Omental fat pad (tissue), 4 donors: ENCODE measurements at places on chromosomes 4 and X.

DNA sequence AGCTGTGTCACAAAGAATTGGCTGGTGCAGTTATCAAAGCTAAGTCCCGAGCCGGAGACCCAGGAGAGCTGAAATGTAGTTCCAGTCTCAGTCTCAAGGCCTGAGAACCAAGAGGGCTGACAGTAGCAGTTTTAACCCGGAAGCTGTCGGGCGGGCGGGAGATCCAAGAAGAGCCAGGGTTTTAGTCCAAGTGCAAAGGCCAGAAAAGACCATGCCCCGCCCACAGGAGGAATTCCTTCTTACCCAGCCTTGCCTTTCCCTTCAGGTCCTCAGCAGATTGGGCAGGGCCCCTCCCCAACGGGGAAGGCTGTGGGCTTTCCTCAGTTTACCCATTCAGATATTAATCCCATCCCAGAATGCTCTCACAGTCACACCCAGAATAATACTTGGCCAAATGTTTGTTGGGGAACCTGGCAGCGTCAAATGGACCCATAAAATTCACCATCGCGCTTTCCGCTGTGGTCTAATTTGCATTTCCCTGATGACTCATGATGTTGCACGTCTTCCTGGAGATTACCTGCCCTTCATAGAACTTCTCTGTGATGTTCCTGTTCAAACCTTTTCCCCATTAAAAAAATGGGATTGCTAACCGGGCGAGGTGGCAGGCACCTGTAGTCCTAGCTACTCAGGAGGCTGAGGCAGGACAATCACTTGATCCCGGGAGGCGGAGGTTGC is 16.2 kb downstream of the MAEA start:
- DNase-seq = no peak

DNA sequence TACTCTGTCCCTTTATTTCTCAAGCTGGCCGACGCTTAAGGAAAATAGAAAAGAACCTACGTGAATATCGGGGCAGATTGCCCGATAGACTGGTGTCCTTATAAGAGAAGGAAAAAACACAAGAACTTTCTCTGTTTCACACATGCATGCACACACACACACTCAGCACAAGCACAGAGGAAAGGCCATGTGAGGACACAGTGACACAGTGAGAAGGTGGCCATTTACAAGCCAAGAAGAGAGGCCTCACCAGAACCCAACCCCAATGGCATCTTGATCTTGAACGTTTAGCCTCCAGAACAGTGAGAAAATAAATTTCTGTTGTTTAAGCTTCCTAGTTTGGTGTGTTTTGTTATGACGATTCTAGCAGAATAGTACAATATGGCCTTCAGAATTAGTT is 37.0 kb downstream of the SPRY1 start:
- DNase-seq = no peak

DNA sequence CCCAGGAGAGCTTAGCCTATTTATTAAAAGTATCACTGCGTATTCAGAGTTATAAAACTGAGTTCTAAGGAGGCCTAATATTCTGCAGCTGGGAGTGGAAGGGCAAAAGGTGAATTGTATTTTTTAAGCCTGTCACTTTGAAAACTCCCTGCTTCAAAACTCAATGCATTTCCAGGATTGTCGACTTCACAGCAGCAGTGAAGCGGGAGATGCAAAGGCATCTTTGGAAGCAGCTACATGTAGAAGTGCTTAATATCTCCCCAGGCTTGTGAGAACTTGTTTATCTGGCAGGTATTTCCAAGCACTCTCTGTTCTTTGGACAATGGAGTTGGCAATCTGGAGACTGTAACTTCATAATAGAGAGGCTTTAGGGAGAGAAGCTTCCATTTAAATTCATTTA is 717.5 kb upstream of the SLIT2 start:
- no peak for DNase-seq

GRCh38 chr4:152634110-152634760 is 45.6 kb downstream of the TMEM154 start:
- DNase-seq = no peak

- no peak for DNase-seq
Measured at GRCh38 chrX:54484666-54485065, 11.4 kb downstream of the FGD1 start.

DNA sequence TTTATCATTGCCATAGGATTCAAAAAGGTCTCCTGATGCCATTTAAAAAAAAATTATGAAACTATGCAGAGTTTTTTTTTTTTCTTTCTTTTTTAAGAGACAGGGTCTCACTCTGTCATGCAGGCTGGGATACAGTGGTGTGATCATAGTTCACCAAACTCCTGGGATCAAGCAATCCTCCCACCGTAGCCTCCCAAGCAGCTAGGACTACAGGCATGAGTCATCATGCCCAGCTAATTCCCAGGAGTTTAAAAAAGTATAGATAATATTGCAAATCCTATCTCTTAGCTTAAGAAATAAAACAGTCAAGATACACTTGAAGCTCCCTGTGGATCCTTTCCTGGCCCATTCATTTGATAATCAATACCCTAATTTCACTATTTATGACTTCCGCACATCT is 58.6 kb upstream of the PRSS48 start:
- no peak for DNase-seq
